Natural killer cell (primary cell): ENCODE measurements at places on chromosomes 3 and 15.

- DNase-seq, result no peak
Observed at GRCh38 chr3:7787871-7788828, 713.5 kb upstream of the LMCD1 start.

GRCh38 chr15:97706059-97706458, 254.4 kb upstream of the ARRDC4 start:
- DNase-seq, result no peak

DNA sequence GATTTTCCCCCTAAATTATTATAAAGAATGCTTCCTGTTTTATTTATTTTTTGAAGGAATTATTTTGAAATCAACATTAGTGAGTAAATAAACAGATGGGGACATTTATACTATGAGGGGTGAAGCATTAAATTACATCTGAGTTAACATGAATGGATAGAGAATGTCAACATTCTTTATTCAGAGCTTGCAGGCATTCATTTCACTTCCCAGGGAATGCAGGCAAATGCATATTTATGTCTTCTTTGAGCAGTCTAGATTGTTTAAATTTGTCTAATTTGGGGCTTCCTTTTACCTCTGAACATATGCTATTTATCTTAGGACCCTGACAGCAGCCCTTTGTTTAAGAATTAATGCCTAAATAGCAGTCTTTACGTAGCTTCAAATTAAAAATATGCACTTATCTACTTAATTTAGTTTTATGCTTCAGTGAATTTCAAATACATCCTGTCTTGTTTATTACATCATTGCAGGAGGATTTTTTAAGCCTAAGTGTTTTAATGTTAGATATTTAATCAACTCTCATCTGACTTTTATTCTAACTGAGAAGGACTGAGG, 630.5 kb upstream of the LMCD1 start:
- DNase-seq, result no peak

DNA sequence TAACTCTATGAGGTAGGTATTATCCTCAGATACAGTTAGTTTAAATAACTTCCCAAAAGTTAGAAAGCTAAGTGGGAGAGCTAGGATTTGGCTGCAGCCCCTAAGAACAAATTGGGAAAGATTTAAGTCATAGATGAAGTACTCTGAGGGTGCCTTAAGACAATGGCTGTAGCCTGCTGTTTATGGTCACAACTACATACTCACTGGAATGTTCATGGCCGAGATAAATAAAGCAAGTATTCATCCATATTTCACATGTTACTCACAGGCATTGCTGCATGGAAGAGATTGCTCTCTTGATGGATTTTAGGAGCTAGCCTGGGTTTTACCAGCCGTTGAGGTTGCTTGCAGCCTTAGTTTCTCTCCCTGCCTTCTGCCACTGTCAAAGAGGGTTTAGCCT, 145.0 kb downstream of the CMSS1 start:
- no peak for DNase-seq

DNA sequence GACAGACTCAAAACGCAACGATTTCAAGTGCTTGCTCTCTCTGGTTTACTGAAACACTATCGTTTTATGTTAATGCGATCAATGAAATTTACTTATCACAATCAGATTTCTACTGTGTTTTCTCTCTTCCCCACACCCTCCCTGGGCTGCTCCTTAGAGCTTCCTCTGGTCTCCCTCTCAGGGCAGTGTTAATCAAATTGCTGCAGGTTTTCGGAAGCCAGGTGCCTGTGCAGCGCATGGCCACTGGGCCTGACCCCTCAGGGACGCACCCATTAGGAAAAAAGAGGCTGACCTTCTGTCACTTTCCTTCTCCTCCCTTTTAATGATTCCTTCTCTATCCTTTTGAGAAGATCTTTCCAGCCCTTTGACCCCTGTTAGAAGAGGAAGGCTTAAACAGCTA, 134.5 kb upstream of the ONECUT1 start:
- no peak for DNase-seq

- DNase-seq, result no peak
Observed at GRCh38 chr3:62238003-62238402, 135.3 kb downstream of the FEZF2 start.

DNA sequence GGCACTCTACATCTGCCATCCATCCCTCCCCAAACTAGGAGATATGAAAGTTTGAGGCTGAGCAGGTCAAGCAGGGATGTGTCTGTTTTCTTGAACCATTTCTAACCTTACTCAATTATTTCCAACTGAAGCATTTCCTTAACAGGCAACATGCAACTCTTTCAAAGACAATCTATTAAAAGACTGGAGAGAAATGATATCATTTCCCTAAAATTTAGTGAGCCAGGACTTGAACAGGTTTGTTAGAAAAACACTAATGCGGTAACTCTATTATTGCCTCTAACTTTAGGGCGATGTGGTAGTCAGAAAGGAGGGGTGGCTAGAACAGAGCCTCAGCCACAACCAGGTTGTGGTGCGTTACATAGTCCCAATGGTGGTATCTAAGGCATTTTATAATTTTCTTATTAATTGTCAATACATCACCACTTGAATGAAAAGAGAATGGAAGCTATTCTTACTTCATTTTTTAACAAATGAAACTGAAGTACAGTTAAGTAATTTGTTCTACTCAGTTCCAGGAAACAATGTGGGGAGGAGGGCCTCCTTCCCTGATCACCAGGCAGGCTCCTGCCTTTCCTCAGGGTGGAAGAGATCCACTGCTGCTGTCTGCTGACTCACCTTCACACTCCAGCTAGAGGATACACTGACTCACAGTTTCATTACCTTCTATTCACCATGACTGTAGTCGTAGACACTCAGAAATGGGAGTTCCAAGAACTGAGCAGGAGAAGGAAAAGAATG, 22.8 kb downstream of the MYO1E start:
- no peak for DNase-seq

DNA sequence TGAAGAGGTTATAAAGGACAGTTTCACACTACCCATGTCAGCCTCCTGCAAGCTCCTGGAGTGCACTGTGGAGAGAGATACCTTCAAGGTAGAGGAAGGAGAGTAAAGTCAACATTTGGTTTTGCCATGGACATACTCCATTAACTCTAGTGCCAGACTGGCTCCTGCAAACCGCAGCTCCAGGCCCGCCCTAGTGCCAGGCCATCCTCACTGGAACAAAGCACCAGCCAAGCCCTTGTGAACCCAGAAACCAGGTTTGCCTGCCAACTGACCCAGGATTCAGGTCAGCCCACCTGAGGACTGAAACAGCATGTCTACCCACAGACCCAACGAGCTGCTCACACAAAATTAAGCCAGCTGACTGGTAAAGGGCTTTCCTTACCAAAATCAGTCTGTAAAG, 41.0 kb upstream of the TP63 start:
- no peak for DNase-seq

DNA sequence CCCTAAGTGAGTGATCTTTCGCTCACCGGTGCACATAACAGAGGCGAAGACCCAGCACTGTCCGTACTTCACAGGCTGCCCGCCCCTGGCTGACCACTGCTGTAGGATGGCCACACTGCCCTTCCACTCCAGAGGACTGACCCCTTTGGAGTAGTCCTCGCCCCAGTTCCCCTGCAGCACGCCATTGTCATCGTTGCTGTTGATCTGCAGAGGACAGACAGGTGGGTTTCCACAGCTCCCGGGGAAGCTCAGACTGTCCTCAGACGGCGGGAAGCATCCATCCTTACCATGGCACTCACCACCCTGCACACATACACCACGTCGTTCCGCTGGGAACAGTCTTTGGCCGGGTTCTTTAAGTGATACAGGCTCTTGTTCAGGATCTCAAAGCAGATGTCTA, 20.5 kb upstream of the TGM5 start:
- no peak for DNase-seq

DNA sequence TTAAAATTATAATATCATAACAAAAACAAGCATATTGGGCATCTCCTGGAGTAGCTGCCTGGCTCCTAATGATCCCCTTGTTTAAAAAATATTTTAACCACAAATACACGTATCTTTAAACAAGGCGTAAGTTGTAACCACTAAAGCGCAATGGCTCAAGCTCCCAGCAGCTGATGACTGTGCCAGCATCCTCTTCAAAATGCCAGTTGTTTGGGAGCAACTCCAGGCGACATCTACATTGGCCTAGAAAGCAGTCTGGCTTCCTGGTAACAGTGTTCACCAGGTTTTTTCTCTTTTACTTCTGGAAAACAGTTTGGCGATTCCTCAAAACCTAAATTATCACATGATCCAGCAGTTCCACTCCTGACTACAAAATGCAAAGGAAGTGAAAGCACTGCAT, 13.8 kb downstream of the PCOLCE2 start:
- no peak for DNase-seq

DNA sequence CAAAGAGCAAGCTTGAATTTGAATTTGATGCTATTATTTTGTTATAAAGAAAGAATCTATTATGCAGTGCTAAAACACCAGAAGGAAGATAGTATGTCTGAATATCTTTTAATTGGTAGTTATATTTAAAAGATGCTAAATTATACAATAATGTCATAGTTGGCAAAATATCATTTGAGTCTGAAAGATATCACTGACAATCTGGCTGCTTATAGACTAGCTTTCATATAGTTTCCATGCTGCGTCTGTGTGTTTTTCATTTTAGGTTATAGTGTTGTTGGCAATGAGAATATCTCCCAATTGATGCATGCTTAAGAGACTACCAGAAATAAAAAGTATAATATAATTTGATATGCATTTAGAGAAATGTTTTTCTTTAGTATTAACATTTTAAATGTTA, 142.9 kb downstream of the NEO1 start:
- DNase-seq, result no peak

DNA sequence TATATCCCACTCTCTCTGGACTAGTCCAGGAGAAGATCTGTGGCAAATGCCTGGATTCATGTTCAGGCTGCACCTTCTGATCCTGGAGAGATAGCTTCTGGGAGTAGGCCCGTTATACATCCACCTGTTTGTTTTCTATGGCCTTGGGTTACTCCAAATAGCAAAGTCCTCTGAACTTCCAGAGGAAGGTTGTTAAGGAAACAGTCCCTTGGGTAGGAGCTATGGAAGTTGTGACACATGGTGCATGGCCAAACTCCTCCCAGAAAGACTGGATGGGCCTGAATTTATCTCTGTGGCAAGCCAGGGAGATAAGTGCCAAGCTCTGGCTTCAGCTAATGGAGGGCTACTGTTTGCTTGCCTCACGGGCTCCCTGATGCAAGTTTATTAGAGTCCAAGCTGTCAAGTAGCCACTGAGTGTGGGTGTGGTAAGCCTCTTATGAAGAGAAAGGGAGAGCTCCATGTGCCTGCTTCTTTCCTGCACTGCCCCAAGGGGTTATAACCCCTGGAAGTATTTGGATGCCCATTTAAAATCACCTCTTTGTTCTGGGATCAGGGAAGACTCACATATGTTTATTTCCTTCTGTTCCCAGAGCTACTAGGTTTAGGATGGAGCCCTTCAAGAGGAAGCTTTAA, 328.7 kb upstream of the ATP11B start:
- no peak for DNase-seq

GRCh38 chr15:74312445-74313007, 54.9 kb downstream of the CYP11A1 start:
- DNase-seq, result no peak

DNA sequence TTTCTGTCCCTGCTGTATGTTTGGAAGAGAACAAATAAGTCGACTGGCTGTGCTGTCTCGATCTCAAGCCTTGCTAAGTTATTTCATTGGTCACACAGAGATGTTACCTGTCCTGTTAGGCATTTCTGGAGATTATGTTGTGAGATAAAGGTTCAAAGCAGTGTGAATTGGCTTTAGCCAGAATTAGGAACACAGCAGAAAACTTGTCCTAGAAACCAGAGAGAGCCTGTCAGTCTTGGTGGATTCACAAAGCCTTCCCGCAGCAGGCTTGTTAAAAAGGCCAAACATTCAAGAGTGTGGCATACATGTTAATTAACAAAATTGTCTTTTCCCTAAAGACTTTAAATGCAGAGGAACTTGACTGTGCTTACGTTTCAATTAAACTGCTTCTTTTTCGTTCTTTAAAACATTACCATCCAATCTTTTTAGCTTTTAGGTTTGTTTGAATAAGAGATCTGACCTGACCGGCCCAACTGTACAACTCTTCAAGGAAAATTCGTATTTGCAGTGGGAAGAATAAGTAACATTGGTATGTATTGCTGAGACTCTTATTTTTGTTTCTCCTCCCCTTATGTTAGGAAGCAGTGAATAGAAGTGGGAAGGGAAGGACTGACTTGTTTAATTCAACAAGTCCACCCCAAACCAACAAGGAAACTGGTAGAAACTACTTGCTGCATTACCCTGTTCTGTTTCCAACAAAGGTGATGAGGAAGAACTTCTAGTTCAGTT, 25.2 kb downstream of the ABHD2 start:
- no peak for DNase-seq

DNA sequence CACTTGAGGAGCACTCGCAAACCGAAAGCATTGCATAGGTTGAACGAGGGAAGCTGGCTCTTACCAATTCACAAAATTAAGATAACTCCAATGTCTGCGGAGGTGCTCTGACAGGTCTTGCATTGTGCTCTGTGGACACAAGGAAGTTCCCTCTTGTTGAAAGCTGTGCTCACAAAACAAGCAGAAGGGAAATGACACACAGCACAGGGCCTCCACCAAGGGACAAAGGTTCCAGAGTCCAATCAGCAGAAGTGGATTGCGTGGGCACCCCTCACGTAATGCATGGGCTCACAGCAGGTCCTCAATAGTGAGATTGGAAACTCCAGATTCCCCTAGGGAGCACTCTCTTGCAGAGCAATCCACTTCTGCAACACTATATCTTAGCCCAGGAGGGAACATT, 89.9 kb downstream of the ATP10A start:
- no peak for DNase-seq

DNA sequence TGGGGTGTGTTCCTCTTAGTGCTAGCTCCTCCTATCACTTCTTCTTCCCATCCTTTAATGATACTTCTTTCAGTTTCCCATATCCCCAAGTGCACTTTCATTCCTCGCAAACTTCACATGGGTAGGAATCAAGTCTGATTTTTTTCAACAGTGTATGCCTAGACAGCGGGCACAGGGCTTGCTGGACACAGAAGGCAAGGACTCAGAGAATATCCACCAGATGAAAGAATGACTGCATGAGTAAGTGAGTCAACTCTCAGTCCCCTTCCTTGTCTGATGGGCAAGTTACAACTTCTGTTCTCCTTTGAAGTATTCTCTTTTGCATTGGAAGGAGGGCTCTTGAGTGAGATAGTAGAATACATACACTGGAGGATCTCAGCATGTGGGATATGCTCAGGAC, 3.1 kb upstream of the SQOR start:
- no peak for DNase-seq

DNA sequence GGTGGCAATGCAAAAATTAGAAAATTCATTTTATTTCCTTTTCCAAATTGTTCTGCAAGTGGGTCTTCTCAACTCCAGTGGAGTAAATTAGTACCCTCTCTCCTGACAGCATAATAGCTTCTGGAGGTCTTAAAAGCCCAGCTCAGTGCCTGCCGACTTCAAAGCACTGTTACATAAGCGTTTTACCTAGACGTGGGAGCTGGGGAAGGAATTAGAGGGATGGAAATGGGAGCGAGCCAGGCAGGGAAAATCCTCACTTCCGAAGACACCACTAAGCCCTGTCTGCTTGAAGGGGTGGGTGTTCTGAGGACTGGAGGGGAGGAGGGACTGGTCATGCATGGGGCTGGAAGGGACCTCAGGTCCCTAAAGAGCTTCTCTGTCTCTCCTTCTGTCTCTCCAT, 77.2 kb upstream of the SLC6A1 start:
- no peak for DNase-seq

- no peak for DNase-seq
Observed at GRCh38 chr3:12663401-12663935, 449 bp downstream of the RAF1 start.
